ENCODE measurements at places on chromosomes 1 and 21.

GRCh38 chr1:228273720-228274451 lies 66.0 kb downstream of the OBSCN start:
- no peak for DNase-seq

DNA sequence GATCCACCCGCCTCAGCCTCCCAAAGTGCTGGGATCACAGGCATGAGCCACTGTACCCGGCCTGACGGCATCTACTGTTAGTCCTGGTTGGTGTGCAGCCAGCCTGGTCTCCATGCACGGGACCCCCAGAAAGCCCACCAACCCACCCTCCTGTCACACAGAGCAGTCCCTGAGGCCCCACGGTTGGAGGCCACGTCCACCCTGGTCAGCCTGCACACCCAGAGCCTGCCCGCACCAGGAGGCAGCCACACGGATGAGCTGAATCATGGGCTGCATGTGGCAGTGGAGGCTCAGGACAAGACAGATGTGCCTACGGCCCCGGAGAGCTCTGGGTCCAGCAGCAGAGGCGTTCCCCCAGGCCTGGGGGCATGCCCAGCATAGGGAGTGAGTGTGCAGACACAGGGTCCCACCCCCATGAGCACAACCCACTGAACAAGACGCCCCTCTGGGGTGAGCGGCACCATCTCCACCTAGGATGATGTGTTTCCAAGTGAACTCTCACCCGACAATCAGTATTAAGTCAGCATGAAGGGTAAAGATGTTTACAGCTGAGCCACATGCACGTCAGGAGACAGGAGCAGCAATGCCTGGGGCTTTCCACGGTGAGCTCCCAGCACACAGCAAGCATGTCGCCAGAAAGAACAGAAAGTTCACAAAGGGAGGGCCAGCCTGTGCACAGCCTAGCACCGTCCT lies 102.1 kb downstream of the WDR4 start:
- DNase-seq = no peak

DNA sequence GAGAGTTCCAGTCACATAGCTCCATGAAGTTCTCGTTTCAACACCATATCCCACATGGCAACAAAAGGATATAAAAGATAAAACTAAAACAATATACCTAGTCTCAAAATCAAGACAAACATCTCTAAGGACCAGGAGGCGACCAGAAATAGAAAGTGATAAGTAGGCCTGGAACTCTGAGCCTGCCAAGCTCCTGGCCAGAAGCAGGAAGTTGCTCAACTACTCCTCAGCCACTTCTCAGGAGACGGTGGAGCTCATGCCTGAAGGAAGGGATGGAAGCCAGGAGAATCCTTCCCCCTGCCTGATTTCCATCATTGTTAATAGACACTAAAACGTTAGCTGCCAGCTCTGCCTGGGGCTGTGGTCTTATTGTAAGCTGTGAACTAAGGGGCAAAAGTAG lies 94.7 kb downstream of the DISP1 start:
- DNase-seq = no peak

DNA sequence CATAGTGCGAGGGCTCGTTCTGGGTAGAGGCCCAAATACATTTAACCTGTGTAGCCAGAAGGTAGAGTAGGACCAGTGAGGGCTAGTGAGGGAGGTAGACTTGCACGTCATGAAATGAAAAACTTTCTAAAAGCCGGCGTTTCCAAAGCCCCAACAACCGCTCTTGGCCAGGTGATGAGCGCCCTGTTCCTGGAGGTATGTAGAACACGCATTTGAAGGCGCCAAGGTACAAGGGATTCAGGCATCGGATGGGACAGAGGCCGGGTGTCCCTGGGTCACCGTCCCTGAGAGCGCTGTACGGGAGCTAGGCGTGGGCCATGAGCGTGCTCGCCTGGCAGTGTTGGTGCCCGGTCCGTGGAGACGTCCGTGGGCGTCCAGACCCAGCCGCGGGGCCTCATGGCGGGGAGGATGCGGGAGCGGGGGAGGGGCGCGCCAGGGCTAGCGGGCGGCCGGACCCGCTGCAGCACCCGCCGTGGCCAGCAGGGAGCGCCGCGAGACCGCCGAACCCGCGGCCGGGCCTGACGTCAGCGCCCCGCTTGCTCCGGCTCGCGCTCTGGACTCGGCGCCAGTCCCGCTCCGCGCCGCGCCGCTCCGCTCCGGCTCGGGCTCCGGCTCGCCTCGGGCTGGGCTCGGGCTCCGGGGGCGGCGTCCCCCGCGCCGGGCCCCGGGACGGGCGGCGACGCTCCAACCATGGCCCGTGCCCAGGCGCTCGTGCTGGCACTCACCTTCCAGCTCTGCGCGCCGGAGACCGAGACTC lies at the start of gene PTPRU:
Gene PTPRU (plus strand): TSS at position 568 of the 757 bp plus-strand sequence. CDS start 123 bp downstream, at position 691.
- no peak for DNase-seq

Data from cortex of kidney (tissue), 1 donor.